Left cardiac atrium (tissue), 4 donors: ENCODE measurements at places on chromosomes 5 and 9.

DNA sequence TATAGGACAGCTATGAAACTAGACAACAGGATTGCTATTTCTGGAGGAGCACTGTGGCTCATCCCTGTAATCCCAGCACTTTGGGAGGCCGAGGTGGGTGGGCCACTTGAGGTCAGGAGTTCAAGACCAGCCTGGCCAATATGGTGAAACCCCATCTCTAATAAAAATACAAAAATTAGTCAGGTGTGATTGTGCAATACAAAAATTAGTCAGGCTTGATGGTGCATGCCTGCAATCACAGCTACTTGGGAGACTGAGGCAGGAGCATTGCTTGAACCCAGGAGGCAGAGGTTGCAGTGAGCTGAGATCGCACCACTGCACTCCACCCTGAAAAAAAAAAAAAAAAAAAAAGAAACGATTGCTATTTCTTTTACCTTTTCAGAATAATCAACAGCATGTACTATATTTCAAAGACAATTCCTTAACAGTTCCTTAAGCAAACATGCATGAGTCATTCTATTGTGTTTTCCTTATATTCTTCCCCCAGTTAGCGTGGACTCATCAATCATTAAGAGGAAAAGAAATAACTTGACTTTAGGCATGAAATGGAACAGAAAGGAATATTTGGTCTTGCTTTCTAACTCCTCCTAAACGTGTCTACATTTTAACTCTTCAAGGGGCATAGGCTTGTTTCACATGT, 162.6 kb downstream of the TAF11L14 start:
- no peak for DNase-seq

DNA sequence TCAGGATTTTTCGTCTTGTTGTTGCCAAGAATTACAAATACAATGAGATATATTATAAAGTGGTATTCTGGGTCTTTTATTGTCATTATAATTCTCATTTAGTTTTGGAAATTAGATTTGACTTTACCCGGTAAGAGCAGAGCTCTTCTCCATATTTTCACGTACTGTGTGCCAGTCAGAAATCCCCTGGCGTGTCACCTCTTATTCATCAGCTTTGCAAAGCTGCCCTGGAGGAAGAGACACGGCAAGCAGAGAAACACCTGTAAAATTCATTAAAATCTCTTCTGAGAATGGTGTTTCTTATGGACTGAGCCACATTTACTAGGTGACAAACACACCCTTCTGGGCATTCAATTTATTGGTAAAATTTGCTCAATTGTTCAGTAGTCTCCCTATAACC, 440.4 kb downstream of the HINT1 start:
- DNase-seq: no peak

DNA sequence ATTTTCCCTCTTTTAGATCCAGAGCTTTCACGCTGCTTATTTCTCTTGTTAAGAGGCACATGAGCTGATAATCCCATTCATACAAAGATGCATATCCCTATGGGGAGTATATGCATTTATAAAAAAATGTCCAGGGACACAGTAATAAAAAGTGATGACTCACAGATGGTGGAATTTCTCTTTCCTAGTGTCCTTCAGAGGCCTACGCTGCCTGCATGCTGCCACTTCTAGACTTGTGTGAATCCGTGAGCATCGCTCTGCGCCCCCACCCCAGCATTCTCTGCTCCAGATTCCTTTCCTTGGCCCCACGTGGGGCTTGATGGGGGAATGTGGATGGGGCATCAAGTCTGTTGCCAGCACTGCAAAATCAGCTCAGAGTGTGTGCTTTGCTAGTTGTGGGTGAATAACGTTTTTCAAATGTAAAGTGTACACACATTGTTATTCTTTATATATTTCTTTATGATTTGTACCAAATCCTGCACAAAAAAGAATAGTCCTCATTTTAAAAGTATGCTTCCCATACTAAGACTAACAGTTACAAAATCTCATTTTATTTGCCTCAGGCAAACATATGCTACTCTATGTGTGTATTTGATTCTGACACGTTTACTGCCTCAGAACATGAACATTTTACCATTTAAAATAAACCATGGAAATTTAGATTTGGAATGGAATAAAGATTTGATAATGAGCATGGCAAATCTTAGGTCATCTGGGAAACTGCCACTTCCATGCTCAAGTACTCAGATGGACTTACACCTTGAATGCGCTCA, 22.4 kb upstream of the RASGRF2 start:
- no peak for DNase-seq

DNA sequence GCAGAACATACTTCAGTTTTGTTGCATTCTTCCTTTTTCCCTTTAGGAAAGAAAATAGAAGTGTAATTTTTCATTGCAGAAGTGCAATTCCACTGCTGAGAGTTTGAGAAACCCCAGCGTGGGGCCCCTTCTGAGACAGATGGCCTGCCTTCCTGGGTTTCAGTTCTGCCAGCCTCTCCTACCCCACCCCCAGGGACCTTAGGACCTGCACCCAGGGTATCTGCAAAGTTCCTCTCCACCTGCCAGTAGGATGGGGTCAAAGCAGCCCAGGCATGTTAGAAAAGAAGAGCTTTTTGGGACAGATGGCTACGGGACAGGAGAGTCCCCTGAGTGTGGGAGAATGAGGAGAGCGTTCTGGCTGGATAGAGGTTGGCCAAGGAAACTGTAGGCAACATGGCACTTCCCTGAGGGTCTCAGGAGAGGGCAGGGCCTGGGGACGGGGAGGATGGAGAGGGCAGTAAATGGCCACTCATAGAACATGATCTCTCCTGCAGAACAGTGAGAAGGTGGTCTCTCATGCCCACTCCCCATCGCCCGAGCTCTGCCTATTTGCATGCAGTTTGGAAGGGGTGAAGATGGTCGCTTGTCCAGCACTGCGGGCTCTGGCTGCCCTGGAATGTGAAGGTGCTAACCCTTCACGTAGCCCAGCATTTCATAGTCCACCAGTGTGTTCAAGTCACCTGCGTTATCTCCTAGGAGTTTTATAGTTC, at the start of gene TIFAB:
Gene TIFAB, minus strand, starts transcription at position 31 of the 710 bp plus-strand sequence. CDS start 2,412 bp downstream, outside the sequence.
- no peak for DNase-seq

DNA sequence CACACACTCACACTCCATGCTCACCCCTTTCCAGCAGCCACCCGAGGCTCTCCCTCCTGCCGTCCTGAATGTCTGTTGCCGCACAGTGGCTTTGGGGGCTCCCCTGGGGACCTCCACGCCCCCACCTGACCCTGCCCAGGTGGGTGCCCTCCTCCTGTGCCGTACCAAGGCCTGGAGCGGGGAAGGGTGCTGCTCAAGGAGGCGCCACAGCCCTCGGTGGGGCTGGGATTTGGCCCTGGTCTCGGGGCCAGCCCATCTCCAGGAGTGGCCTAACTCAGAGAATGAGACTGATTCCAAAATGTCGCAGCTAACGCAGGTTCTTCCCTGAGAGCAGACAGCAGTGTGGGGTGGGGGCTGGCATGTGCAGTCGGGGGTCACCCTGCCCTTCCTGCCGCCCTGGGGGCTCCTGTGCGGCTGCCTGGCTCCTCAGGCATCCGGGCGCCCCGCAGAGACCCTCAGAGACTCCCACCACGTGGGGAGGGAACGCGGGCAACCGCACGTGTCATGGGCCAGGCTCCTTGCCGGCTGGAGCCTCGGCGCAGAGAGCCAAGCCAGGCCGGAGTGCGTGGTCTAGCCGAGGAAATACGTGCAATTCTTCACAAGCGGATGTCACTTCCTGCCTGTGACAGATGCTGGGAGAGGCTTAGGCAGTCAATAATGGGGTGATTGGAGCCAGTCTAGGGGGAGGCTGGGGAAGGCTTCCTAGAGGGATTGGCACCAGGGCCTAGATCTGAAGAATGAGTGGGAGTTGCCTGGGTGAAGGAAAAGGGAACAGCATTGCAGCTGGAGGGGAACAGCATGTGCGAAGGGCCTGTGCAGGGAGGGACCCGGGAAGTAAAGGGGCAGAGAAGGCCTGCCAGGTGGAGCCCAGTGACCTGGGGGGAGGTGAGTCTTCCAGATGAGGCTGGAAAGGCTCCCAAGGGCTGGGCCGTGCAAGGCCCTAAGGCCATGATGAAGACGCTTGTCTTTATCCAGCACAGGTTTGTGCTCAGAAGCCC, 44.1 kb downstream of the C9orf50 start:
- peak; percentile 70 for DNase-seq

DNA sequence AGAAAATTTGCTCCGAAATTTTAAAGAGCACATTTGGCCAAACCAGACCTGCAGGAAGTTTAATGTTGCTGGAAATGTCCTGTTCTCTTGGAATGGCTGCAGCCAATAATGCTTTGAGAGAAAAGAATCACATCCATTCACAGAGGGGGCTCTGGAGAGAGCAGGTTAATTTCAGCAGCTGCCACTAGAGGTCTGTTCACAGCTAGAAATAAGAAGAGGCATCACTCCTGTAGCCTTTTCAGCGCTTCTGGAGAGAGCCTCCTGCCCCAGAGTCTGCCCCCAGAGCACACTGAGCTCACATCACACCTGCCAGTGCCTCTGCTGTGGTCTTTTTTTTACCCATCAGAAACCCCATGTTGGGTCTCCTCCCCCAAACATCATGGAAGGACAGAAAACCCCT, 124.8 kb upstream of the RAD23B start:
- no peak for DNase-seq

DNA sequence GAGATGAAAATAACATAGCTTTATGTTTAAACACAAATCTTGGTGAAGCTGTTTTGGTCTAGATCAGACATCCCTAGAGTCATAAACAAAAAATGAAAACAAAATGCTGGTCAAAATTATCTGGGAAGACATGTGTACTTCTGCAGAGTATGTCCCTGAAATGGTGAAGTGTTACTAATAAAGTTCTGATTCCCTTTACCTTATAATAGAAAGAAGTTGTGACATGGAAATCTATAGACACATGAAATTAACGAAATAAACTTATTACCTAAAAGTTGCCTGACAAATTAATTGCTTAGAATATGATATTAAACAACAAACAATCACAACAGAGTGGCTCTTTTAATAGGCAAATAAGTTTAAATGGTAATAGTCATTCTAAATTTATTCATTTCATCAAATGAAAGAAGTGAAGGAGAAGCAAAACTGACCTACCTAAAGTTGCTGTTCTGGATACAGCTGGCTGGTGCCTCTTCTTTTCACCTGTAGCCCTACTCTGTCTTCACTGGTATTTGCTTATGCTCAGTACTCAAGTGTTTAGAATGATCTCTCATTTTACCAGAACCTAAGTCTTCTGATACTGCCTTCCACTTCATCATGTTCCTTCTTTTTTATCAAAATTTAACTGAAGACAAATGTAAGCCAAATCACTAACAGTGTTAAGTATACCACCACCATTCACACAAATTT, 38.8 kb downstream of the FNIP1 start:
- no peak for DNase-seq

DNA sequence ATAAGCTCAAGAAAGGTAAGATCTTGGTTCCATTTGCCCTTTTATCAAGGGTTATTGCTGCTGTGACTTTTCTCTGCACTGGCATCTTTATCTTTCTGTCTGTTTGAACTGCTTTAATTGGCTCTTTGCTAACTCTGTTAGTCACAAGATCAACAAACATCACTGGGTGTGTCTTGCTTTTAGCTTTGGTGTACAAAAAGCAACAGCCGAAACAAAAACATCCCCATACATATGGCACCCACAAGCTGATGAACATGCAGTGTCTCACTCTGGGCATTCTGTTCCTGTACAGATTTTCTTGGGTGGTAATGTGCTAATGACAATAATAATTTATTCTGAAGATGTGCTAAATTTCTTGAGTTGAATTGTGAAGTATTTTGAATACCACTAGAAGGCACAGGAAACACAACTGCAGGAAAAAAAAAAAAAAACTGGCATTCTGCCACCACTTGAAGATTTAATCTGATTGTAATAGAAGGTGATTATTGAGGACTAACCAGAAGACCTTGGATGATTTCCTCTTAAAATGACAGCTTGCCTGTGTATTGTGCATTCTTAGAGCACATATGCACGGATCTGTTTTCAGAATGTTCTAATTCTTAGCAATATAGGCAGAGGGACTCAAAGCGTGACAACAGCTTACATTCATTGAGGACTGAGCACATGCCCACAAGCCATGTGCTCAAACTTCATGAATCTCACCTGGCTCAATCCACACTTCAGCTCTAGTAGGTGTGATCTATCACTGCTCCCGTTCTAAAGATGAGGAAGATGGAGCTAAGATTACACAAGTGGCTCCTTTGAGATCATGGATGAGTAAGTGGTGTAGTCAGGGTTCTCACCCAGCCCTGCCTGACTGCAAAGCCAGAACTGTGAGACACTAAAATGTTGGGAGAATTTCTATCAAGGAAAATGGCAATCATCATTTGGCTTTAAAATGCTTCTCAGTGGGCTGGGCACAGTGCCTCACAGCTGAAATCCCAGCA, 96.4 kb downstream of the EBF1 start:
- no peak for DNase-seq

DNA sequence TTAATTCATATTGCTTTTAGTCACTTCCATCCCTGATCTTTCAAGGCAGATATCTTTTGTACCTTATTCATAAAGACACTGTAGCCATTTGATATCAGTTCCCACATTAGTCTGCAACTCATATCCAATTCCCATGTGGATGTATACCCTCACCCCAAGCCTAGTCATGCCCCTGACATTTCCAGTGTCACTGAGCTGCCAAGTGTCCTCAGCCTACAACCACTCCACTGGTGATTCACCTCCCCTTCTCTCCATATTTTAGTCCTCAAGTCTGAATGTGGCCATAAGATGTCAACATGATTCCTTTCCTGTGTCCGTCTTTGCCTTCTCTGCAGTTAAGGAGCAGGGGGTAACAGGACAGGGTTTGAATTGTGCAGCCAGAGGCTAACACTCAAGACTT, 346.9 kb downstream of the RAB3C start:
- DNase-seq: no peak

- no peak for DNase-seq
Observed at GRCh38 chr5:106159616-106160015, 1511.1 kb downstream of the EFNA5 start.

GRCh38 chr5:1014781-1015221, 6.2 kb downstream of the NKD2 start:
- no peak for DNase-seq

GRCh38 chr9:17695482-17695881, 116.6 kb downstream of the SH3GL2 start:
- no peak for DNase-seq

DNA sequence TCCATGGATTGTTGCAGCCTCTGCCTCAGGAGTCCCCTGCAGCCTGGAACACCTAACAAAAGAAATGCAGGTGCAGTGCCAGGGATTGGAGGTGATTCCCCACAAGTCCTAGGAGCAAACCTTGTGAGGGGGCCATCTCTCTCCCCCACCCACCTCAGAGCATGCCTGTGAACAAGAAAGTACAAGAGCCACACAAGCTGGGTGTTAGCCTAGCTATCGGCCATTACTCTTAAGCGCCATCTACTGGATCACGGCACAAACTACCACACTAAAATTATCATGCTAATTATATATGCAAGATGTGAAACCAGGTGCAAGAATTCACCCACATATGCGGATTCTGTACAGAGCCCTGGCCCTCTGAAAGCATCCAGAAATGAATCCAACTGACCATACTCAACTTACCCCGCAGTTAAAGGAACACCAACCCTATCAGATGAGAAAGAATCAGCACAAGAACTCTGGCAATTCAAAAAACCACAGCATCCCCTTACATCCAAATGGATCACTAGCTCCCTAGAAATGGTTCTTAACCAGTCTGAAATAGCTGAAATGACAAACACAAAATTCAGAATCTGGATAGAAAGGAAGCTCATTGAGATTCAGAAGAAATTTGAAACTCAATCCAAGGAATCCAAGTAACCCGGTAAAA, 16.5 kb upstream of the PRSS3 start:
- no peak for DNase-seq
